Central memory CD8-positive, alpha-beta T cell (primary cell): ENCODE measurements at places on chromosomes 13 and 19.

DNA sequence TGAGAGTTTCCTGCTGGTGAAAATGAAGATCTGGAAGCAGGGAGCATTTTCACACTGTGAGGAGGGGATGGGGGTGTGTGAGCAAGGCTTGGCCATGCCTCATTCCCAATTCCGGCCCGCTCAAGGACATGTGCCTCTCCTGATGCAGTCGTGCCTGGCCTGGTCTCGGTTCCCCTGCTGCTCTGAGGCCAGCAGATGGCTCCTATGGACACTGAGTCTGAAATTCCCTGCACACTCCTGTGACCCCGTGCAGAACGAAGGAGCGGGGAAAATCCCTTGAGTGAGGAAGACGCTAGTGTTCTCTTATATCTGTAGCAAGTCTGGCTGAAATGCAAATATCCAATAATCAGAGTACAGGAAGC lies 363 bp upstream of the ZNF763 start:
- DNase-seq, result no peak

DNA sequence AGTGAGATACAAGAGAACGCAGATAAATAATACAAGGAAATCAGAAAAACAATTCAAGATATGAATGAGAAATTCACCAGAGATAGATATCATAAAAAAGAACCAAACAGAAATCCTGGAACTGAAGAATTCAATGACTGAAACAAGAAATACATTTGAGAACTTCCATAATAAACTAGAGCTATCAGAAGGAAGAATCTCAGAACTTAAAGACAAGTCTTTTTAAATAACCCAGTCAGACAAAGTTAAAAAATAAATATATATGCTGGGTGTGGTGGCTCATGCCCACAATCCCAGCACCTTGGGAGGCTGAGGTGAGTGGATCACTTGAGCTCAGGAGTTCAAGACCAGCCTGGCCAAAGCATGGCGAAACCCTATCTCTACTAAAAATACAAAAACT lies 28.7 kb upstream of the N4BP2L1 start:
- no peak for DNase-seq

DNA sequence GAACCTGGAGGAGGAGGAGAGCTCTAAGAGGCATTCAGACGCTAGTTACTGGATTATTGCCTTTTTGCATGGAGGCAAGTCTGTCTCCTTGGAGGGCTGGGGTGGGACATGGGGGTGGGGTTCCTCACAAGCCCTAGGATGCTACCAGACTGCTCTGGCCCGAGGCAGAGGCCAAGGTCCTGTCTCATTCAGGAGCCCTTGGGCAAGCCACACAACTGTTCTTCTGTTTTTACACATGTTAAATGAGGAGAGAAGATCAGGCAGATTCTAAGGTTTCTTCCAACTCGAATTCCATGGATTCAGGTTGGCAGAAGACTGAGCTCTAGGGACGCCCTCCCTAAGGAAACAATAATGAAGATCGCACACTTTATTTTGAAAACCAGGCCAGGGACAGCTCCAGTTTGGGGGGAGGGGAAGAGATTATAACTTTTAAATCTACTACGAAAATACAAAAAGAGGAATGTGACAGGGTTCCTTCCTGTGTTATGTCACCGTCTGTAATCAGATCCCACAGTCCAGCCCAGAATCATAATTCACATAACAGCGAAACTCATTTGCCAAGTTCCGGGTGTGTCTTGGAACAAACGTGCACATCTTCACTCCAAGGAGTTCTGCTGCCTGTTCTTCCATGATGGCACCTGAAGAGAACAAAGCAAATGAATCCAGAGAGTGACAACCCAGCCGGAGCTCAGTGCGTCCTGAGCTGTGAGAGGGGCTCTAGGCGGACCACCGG lies 25.2 kb downstream of the IL17D start:
- no peak for DNase-seq

DNA sequence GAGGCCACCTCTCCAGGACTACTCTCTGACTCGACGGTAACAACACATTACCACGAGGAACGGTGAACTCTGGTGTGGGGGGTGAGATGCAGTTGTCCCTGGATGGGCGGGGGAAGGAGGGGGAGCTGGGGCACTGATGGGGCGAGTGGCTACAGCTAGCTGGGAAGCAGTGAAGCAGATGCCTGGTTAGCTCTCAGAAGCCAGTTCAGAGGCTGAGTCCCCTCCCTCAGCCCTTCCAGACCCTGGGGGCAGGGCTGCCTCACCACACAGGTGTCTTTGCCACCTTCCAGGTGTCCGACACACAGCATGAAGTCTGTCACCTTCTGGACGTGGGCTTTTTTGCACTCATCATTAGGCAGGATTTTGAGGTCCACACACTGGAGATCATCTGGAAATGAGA lies 4.0 kb downstream of the KLK1 start:
- no peak for DNase-seq

DNA sequence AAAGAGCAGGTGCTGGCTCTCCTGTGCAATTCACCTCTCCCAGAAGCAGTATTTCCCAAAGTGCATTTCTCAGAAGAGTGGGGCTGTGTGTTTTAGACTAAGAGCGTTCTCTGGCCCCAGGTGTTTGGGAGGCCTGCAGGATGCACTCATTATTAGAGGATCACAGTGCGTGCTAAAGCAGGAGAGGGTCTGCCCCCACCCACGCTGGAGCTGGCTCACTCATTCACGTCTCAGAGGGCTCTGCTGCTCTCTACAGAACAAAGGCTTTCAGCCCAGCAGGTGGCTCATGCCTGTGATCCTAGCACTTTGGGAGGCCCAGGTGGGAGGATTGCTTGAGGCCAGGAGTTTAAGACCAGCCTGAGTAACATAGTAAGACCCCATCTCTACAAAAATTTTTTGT lies 756.7 kb downstream of the UQCRFS1 start:
- no peak for DNase-seq

DNA sequence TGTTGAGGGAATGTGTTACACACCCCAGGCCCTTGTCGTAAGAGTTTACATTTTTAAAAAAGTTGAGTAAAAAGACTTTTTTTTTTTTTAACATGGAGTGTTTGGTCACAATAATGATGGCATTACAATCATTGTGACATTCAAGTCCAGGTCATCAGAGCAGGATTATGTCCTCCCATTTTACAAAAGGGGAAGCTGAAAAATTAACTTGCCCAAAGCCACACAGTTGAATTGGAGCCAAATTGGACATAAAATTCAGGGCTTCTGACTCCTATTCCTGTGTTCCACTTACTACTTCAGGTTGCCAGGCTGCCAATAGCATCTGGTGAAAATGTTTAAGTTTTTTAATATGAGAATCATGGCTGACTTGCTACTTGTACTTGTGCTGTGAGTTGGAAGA lies 49.3 kb downstream of the DLEU7 start:
- DNase-seq, result no peak

GRCh38 chr13:107883561-107884175 lies 331.7 kb downstream of the LIG4 start:
- DNase-seq, result no peak

DNA sequence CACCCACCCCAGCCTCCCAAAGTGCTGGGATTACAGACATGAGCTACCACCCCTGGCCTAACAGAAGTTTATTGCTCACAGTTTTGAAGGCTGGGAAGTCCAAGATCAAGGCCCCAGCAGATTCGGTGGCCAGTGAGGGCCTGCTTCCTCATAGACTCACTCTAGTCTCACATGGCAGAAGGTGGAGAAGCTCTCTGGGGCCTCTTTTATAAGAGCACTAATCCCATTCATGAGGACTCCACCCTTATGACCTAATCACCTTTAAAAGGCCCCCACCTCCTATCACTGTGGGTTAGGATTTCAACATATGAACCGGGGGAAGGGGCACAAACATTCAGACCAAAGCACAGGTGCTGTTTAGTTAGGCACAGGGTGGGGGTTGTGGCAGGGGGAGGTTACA lies 6.9 kb upstream of the SWSAP1 start:
- no peak for DNase-seq

DNA sequence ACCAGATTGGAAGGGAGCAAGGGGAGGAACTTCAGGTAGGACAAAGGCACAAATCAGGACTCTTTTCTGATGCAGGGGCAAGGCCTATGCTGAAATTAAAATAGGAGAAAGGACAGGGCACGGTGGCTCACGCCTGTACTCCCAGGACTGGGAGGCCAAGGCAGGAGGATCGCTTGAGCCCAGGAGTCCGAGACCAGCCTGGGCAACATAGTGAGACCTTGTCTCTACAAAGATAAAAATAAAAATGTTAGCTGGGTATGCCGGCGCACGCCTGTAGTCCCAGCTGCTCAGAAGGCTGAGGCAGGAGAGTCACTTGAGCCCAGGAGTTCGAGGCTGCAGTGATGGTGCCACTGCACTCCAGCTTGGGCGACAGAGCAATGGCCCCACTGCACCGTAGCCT lies 5.7 kb downstream of the SLC17A7 start:
- DNase-seq, result no peak

- DNase-seq, result no peak
These were observed 64.3 kb upstream of the SIAH3 start for GRCh38 chr13:45915686-45916439.

DNA sequence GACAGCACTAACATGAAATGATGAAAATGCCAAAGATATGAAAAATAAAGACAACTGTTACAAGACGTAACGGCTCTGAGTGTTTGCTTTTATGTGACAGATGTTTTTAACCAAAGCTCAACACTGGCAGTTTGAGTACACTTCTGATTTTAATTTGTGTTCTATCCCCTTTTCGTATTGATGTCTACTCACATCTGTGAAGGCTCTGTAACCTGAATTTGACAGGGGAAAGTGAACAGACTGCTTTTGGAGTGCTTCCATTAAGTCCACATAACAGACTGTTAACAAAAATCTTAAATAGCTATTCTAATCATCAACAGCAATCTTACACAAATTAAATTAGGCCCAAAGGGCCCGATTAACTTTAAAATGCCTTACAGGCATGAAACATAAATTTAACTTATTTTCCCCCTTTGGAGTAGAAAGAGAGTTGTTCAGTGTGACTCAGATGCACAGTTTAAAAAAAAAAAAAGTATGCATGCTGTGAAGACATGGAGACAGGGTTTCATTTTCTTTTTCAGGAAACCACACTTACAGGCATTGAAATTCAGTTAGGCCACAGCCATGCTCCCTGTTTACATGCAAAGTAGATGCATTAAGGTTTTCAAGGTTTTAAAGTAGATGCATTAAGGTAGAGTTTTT lies 16.3 kb upstream of the RNASEH2B start:
- DNase-seq, result no peak

DNA sequence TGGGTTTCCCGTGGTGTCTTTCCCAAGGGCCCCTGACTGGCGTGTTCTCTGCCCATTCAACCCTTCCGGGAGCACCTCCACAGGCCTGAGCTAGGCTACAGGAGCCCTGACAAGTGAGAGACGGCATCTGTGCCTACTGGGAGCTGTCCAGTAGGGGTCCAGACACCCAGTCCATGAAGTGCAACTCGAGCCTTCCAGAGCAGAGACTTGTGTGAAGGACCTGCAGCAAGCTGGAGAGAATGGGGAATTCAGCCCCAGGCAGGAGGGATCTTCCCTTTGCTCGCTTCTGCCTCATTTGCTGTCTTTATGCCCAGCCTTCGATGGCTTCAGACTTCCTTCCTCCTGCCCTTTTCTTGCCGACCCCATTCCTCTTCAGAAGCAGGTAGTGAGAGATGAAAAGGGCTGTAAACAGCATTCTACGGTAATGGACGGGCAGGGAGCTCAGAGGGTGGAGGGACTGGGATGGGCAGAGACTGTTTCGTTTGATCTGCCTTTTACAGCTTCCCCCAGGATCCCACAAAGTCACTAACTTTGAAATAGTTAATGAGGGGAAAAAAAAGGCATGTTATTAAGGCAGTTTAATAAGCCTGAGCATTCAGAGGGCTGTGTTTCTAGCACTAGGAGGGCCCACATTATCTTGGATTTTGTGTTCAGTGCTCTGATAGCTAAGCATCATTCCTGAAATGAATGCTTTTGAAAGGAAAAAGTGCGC lies 327.6 kb downstream of the FGF9 start:
- DNase-seq, result no peak

GRCh38 chr13:23899555-23899954 lies 2.3 kb upstream of the C1QTNF9B start:
- DNase-seq, result no peak

DNA sequence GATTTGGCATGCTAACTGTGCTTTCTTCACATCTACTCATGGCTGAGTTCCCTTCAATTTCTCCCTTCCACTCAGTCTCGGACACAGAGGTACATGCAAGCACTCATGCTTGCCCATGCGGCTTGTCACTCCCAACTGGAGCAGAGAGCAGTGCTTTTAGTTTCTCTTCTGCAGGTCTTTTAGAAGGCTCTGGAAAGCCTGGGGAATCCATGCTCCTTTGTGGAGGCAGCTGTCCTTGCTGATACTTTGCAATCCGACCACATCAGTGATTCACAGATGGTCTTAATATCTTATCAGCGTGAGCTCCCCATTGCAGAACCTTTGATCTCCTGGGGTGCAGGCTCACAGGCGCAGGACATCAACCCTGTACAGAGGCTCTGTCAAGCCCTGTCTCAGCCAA lies 203.9 kb downstream of the COL4A1 start:
- DNase-seq, result no peak

- DNase-seq, result no peak
These were observed 126.1 kb upstream of the SOX1 start for GRCh38 chr13:111940892-111941291.

DNA sequence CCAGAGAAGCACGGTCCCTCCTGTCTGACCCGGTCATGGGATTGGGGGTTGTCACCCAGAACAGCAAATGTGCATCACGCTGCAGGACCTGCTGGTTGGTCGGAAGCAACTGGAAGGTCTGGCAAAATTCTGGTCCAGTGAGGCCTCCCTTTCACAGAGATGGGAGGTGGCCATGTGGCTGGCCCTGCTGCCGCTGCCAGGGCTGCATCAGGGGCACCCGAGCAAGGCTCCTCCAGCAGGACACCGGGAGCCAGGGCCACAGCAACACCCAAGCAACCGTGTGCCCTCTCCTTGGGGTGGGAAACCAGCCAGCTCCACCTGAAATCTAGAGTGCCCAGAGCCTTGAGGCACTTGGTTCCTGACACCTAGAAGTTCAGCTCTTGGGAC lies 11.5 kb upstream of the GAS6 start:
- peak; percentile 13 for DNase-seq

GRCh38 chr19:2719920-2720776 lies 1.0 kb downstream of the DIRAS1 start:
- no peak for DNase-seq

DNA sequence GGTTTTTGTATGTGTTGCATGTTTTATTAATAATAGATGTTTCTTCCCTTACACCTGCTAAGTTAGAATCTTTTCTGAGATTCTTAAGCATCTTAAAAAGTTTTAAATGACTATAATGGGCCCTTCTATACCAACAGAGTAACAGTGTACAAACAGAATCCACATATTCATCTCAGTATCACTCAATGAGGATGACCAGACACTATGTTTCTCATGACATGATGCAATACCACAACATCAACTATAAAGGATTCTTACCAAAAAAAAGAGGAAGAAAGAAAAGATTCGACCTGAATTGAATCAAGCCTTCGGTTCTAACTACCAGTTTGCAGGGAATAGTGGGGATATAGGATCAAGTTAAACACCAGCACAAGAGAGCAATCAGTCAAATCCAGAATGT lies 56.5 kb downstream of the INTS6 start:
- DNase-seq, result no peak
